AML-193 (cell line): ENCODE measurements at places on chromosomes 2 and 18.

DNA sequence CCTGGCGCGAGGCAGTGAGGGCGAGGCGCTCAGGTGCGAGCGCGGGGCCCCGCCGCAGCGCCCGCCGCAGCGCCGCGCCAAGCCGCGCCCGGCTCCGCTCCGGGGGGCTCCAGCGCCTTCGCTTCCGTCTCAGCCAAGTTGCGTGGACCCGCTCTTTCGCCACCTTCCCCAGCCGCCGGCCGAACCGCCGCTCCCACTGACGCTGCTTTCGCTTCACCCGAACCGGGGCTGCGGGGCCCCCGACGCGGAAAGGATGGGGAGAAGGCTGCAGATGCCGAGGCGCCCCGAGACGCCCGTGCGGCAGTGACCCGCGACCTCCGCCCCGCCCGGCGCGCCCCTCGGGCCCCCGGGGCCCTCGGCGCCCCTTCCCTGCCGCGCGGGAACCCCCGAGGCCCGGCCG, 328 bp upstream of the INHBB start:
- DNase-seq: no peak

- DNase-seq: no peak
Observed at GRCh38 chr2:101559551-101559950, 84.6 kb upstream of the RFX8 start.

- no peak for DNase-seq
Observed at GRCh38 chr2:11542275-11542819, 8.5 kb downstream of the GREB1 start.

DNA sequence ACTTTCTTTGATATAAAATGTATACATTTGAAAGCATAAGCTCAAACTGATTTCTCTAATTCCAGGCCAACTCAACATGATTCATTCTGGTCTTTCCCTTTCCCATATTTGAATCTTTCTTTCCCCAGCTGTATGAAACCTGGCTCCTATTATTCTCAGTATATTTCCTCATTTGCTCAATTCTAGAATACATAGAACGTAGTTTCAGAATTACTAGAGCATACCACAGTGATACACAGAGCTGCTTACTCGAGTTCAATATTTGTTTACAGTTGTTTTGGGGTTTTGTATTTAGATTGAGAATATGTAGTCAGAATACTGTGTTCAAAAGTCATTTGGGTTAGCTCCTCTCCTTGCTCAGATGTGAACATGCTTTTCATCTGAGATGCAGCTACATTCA, 43.0 kb downstream of the TNFRSF11A start:
- DNase-seq: no peak

DNA sequence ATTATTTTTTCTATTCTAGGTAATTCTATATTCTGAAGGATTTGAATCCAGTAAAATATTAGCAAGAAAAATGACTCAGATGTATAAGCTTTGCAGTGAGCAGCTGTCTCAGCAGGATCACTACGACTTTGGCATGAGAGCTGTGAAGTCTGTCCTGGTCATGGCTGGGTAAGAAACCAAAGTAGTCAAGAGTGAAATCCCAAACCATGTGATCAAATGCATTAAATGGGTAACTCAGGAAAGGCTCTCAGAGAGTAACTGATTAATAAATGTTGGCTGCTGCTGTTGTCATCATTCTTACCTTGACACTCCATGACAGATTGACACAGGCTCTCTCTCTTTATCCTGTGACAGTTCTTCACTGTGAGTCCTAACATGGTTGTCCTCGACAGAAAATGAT, 124.1 kb downstream of the DNAH6 start:
- no peak for DNase-seq

DNA sequence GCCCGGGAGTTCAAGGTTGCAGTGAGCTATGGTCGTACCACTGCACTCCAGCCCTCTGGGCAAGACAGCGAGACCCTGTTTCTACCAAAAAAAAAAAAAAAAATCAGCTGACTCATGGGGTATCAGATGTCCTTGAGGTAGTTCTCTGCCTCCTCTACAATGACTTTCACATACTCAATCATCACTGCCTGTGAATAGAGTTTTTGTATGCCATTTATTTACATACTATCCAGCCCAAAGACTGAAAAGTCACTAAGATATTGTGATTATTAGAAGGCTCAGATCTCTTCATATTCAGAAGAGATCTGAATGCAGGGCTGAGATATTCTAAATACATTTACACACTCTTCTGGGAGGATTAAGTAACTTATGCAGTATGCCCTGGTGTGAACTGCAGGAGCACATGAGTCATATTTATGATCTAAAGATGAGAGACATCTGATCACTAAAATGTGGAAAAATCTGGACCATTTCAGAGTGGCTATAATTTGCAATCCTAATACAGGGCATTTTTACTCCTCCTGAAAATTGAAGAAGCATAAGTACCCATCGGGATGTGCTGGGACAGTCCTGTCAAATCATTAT, 38.9 kb downstream of the KLF7 start:
- no peak for DNase-seq

DNA sequence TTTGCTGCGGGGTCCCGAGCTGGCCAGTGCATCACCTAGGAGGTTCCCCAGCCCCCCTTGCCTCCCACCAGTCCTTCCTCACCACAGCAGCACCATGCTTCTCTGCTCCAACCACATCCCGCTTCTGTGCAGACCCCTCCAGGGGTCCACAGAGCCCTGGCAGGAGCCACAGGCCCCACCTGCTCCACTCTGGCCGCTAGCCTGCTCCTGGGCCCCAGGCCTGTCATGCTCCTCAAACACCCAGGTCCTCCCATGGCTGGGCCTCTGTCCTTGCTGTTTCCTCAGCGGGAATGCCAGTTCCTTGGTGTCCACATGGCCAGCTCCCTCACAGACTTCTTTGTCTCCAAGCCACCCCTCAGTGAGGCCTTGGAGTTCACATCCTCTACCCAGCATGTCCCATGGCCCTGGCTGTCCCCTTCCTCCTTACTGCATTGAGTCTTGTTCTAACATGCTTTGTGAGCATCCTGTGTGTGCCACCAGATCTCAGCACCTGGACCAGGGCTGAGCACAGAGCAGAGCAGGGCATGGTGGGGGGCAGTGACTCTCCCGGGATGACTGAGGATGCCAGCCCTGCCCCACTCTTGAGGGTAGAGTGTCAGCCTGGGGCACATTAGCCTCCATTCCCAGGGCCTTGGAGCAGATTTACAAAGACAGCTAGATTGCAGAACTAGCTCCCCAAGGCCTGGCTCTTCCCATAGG, 201.0 kb upstream of the HS6ST1 start:
- DNase-seq: no peak

DNA sequence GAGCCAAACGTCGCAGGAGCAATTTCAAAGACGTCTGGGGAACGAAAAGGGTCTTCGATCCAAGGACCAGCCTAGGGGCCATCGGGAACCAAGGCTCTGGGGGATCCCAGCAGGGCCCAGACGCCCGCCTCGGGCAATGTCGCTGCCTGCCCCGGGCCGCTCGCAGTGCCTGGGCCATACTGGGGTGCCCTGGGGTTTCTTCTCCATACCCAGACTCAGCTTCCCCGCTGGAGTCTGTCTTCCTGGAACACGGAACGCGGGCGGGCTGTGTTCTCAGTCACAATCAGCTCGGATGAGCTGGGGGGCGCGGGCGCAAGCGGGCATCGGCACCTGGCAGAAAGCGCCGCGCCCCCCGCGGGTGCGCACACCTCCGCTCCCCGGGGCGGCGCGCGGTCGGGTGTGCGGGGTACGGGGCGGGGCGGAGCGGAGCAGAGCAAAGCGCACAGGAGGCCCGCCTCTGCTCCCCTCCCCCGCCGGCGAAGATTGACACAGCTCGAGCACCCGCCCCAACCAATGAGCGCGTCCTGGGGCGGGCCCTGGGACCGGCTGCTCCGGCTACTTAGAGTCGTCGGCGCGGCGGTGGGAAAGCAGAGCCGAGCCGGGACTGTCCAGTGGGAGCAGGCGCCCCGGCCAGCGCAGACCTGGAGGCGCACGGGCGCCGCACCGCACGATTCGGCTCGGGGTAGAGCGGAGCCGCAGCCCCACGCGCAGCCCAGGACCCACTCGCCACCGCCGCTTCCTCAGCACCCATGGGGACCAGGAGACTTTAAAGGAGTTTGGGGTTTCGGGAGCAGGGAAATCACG, at the start of gene LRATD1:
LRATD1 (plus strand) TSS at position 585 of the 804 bp plus-strand sequence. CDS start 1,263 bp downstream, outside the sequence.
- no peak for DNase-seq

DNA sequence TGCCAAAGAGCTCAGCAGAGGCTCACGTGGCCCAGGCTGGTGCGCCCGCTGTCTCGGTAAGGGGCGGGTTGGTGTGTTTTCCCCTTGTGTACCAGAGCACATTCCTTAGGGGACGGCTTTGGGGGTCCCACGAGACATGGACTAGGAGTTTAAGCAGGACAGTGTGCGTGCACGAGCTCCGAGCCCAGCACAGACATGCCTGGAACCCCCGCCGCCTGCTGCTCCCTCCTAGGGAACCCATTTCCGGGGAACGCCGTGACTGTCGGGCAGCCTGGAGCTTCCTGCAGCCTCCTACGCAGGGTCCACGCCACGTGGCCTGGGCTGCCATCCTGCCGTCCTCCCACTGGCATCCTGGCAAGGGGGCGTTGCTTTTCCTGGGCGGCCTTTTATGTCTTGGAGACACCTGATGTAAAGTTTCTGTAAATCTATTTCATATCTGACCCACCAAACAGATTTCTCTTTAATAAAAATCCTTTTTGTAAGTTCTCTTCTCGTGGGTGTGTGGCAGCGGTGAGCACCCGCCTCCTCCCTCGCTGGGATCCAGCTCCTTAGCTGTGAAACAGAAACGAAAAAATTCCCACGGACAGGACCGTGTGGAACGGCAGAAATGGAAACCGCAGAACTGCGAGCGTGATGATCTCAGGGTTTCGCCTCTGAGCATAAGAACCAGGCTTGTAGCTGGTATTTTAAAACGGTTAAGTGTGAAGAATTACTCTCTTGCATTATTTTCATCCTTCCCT, 43.5 kb upstream of the KCNG2 start:
- DNase-seq: no peak

DNA sequence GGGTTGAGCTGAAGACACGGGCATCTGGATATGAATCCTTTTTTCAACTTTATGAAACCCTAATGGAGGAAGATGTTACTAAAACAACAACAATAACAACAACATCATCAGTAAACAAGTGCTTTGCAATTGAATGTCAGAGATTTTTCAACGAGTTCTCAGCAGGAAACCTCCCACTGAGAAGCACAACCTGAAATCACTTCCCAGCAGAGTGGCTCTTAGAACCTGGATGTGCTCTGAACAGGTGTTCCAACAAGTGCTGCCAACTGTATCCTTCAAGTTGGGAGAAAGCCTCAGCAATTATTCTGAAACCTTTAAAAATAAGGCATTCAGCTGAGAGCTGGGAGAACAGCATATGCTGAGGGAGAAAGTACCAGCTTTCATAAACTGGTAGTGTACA, 1622.7 kb upstream of the CELF4 start:
- DNase-seq: no peak

GRCh38 chr18:3450012-3450798, at the start of gene TGIF1:
TSS of gene TGIF1 (plus strand) at chr18:3450172. CDS start at chr18:3450490, 318 bp downstream.
- no peak for DNase-seq

GRCh38 chr2:73993376-73993775, 8.7 kb downstream of the TET3 start:
- DNase-seq: no peak

- DNase-seq: peak; percentile 26
Observed at GRCh38 chr2:179104736-179105135, 54.8 kb upstream of the CCDC141 start.

DNA sequence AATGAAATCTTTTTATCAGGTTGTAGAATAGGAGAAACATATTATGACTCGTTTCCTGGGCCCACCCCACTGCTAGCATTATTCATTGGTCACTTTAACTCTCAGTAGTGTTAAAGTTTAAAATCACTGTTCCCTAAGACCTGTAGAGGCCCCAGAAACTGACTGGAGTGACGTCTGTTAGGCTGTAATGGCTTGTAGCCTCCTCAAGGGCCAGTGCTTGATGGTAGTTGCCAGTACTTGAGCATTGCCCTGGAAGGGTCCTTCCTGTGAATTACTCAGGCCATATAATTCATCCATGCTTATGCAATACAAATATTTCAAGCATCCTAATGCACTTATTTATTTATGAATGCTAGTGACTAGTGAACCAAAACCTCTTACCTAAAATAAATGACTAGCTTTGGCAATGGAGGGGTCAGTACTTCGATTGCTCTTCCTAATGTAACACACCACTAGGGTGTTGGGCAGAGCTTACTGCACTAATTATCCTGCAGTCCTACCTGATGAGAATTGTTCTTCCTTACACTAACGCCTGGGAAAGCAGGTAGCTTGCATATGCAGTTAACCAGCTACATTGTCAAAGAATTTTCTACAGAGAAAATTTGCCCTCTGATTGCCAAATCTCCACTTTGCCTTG, 31.2 kb downstream of the ARHGAP25 start:
- DNase-seq: peak; percentile 46

GRCh38 chr2:217407362-217407761, 547.5 kb upstream of the TNP1 start:
- DNase-seq: no peak

DNA sequence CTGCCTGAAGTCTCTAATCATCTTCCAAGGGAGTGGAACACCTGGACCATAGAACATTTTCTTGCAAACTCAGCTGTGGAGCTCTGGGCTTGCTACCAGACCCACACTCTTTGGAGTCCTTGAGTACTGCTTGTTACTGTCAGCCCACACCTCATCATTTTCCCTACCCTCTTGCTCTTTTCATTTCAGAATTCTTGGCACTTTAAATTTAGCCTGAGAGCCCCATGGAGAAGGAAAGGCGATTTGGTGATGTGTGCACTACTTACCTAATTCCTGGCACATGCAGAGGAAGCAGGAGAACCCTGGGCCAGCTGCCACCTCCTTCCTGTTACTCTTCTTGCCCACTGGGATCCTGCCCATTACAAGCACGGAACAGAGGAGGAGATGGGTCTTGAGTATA, 31.7 kb downstream of the TMEM178A start:
- no peak for DNase-seq

DNA sequence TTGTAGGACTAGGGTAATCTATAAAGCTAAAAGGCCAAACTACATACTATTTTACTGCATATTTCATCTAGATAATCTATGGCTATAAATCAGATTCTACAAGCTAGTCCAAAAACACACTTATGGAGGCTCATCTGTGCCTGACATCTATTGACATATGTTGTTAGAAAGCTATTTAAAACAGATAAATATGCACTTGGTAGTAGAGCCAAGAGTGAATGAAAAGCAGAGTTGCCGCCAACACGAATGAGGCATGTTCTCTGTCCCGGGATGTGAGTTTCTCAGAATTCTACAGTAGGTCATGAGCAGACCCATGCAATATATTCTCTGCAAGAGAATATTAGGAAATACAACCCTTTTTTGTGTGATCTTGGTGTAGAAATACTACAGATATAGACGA, 66.7 kb upstream of the LPIN2 start:
- DNase-seq: no peak

DNA sequence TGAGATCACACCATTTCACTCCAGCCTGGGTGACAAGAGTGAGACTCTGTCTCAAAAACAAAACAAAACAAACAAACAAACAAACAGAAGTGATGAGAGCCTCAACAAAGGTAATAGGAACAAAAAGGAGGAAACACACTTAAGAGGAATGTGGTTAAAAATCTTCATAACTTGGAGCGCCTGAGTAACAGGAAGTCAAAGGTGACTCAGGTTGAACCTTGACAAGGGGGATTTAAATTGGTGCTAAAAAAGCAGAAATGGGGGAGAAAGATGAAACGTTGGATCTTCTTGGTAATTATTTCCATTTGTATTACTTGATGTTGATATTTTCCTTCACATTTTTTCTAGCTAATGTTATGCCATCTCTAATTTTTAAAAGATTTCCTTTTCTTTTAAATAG, 318.5 kb upstream of the TCF4 start:
- no peak for DNase-seq

- no peak for DNase-seq
Observed at GRCh38 chr2:175792199-175792598, 209.9 kb downstream of the LNPK start.

- no peak for DNase-seq
Observed at GRCh38 chr2:39506215-39506614, 69.1 kb upstream of the MAP4K3 start.

GRCh38 chr18:3246635-3247239, 864 bp upstream of the MYL12A start:
- no peak for DNase-seq
